ENCODE measurements at places on chromosomes 1 and 21.

DNA sequence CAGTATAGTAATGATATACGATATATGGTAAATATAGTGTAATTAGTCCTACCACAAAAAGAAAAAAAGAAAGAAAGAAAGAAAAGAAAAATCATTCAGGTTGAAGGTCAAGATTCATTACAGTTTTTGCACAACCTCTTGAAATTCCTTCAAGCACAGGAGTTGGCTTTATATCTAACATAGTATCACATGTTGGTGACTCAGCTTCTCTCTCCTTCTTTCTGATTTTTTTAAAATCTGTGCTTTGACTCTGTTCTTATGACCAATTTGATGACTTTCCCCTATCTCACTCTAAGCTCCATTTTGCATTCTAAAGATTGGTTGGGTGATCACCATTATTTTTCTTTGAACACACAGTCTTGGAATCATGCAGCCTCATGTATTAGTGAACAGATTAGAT, 148.2 kb upstream of the COL11A1 start:
- DNase-seq = no peak

DNA sequence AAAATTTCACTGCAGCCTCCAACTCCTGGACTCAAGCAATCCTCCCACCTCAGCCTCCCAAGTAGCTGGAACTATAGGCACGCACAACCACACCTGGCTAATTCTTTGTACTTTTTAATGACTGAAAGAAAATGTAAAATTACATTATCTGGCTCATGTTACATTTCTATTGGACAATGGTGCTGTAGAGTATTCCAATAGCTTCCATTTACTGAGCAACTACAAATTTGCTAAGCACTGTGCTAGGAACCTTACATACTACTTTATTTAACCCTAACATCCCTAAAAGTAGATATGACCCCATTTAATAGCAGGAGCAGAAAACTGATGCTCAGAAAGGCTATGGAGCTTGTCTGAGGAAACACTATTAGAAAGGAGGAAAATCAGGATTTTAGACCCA, 19.7 kb downstream of the SDE2 start:
- no peak for DNase-seq

DNA sequence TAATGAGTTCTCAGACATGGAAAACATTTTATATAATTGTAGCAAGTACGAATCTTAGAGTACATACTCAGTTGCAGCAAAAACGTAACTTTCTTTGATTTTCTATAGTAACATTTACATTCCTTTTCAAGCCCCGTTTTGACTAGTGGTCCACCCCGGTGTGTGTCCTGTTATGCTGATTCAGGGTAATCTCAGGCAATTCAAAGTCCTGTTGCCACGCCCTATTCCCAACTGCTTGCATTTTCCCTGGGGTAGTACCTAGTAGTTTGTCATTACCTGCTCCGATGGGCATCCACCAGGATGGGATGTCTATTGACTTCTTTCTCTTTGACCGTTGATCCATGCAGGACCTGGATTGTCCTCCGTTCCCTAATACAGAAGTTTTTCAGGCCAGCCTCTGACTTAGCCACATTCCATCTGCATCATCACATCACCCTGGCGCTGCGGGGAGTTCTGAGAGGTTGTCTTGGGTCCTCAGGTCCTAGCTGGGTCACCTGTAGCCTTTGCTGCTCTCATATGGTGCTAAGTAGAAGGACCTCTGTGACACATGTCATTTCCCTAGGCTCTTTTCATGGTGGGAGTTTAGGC, 15.0 kb upstream of the FCAMR start:
- no peak for DNase-seq

DNA sequence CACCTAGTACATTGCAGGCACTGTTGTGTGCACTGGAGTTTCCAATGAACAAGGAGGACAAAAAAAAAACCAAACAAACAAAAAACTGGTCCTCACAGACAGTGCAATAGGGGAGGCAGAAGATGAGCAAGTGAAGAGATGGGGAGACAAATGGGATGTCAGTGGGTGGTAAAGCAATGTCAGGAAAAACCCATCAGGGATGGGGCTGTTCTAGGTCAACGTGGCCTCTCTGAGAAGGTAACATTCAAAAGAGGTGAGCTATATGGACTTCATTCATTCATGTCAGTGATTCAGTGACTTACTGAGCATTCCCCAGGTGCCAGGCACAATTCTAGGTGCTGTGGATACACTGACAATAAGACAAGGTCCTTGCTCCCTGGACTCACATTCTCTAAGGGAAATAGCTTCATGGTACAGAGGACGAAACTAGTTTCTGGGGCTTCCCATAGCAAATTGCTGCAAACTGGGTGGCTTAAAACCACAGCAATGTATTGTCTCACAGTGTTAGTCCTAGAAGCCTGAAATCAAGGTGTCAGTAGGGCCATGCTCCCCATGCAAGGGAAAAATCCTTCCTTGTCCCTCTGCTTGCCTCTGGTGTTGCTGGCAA, 140.5 kb upstream of the KLHDC7A start:
- no peak for DNase-seq

DNA sequence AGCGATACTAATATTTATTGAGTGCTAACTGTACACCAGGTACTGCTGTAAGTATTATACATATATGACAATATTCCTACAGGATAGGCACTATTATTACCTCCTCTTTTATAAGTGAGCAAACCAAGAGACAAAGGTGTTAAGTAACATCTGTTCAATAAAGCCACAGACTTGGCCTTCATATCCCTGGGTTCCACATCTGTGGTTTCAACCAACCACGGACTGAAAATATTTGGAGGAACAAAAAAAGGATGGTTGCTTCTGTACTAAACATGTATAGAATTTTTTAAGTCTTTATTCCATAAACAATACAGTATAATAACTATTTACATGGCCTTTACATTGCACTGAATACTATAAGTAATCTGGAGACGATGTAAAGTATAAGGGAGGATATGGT, 95.1 kb downstream of the RERE start:
- no peak for DNase-seq

GRCh38 chr21:44802396-44803153, 955 bp upstream of the UBE2G2 start:
- DNase-seq = no peak

DNA sequence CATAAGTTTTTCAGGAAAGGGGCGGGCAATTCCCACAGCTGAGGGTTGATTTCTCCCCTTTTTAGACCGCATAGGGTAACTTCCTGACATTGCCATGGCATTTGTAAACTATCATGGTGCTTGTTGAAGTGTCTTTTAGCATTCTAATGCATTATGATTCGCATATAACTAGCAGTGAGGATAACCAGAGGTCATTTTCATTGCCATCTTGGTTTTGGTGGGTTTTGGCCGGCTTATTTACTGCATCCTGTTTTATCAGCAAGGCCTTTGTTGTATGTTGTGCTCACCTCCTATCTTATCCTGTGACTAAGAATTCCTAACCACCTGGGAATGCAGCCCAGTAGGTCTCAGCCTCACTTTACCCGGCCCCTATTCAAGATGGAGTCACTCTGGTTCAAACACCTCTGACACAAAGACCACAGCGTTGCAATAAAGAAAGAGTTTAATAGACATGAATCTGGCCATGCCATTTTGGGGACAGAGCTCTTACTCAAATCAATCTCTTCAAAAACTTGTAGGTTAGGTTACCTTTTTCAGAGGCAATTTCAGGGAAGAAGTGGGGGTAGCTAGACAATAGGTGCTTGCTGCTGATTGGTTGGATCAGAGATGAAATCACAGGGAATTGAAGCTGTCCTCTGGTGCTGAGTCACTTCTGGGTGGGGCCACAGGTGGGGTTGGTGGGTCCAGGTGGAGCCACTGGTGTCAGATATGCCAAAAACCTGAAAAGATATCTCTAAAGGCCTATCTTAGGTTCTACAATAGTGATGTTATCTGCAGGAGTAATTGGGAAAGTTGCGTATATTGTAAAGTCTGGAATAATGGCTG, 23.3 kb downstream of the TBX19 start:
- DNase-seq = no peak

- DNase-seq = no peak
These were observed 17.8 kb upstream of the EPHA2 start for GRCh38 chr1:16173447-16174260.

- DNase-seq = no peak
These were observed 698 bp upstream of the OLIG1 start for GRCh38 chr21:33069243-33069642.

- peak; percentile 84 for DNase-seq
These were observed 70.8 kb downstream of the SCCPDH start for GRCh38 chr1:246794828-246795671.

- DNase-seq = peak; percentile 81
These were observed 280.1 kb downstream of the NPHP4 start for GRCh38 chr1:5711956-5712645.

DNA sequence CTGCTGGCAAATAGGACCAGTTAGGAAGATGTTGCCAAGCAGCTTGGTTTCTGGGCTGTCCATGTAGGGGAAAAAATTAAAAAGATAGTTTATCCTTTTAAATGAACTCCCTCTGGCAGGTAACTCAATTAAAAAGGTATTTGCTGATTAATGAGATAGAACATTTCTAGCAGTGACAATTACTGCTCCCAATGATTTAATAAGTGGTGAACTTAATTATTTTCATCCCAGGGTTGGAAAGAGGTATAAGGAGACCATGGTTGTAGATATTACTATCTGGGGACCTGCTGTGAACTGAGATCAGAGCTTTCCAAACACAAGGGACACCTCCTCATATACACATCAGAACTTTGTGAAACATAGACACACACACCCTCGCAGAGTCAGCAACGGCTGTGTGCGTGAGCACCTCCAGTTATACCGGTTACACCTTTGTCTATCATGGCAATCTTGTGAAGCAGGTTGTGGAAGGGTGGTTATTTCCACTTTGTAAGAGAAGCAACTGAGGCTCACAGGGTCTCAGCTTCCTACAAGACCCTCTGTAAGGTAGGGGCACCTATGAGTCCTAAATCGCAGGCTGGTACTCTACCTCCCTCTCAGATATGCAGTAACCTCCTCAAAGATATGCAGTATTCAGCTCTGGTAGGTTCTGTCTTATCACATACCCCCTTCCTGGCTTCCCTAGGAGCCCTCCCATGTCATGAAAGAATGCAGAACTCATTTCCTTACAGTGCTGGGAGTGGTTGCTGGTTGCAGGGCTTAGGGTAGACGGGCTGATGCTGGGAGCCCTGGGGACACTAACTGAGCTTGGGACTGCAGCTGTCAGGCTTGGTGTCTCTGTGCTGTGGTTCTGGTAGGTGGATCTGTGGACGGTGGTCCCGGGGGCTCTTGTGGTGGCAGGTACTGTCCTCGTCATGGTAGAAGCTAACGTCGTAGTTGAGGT, 18.5 kb upstream of the MAGOH start:
- no peak for DNase-seq

DNA sequence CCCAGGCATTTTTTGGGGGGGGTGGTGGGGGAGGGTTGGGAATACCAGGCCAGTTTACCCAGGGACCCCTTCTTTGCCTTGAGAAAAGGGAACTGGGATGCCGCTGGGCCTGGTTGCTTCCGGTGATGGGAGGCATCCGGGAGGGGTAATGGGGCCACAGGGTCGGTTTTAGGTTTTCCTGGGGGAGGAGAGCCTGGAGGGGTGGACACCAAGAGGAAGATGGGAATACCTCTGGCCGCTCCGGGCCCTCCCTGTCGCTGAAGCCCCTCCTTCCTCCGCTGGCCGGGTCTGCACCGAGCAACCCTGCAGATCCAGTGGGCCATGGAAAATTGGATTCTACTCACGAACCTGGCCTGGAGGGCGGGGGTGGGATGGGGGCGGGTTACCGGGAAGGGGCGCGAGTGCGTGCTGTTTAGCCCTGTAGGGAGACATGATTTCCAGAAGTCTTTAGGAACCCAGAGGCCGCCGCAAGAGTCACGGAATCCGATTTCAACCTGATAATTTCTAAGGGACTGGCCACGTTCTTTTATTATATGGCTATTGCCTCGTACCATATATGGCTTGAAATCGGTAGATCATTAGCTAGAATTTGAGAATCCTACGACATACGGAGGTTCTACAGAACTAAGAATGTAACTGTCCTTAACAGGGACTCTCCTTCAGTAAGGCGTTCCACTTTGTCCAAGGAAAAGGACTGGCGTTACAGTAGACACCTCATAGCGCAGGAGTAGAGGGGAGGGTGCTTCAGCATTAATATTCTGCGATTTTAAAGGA, 749 bp downstream of the AKIRIN1 start:
- DNase-seq = no peak

DNA sequence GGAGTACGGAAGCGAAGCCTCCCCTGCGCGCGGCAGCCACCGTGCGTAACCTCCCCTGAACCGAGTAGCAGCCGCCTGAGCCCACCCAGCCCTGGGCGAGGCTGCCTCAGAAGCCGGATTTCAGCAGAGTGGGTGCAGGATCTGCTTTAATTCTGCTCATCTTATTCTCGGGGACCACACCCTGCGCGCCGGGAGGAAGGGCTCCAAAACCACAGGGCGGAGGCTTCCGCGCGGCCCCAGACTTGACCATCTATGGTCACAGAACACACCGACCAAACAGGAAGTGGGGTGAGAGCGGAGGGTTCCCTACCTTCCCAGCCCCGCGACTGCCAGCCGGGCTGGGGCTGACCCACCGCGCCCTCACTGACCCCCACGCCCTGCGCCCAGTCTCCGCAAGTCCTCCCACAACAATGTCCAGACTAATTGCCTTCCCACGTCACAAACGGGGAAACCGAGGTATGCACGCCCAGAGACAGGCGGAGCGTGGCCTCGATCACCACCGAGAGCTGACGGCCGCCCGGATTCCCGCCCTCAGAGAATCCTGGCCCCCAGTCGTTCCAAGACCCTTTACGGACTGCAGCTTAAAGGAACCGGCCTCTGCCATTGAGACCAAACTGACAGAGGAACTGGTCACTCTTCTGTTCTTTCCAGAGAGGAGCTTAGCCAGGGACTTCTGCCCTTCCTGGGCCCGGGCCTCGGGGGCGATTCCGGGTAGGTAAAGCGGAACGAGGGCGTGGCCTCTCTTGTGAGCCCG, 595 bp upstream of the CAP1 start:
- DNase-seq = peak; percentile 97

DNA sequence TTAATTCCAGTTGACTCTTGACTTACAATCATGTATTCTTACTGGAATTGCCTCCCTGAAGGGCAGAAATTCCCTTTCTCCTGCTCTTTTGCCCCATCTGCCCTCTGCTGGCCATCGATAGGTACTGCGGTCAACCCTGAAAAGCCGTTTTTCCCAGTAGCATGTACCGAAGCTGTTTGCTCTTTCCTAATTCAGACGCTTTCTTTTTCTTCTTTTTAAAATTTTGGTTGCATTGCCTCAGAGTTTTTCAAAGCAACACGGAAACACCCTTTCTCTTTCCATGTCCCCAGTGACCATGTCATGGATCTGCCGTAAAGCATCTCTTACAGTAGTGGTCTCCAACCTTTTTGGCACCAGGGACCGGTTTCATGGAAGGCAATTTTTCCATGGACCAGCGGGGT, 164.2 kb upstream of the C1orf21 start:
- no peak for DNase-seq

- no peak for DNase-seq
These were observed 98.3 kb upstream of the FGGY start for GRCh38 chr1:59198564-59198963.

- no peak for DNase-seq
These were observed 6.3 kb upstream of the VPS26C start for GRCh38 chr21:37273440-37273839.

DNA sequence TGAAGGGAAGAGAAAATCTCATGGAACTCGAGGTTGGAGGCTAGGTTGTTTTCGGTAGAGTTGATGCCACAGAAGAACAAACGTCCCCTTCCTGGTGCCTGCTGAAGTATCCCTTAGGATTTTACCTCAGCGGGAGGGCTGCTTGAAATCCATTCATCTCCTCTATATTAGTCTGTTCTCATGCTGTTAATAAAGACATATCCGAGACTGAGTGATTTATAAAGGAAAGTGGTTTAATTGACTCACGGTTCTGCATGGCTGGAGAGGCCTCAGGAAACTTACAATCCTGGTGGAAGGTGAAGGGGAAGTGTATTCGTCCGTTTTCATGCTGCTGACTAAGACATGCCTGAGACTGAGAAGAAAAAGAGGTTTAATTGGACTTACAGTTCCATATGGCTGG, 413.5 kb downstream of the NPHP4 start:
- no peak for DNase-seq

Measured in mesenteric fat pad (tissue), 1 donor.